ENCODE measurements at places on chromosomes 2 and 18.

- no peak for DNase-seq
Observed at GRCh38 chr18:12238826-12239225, 15.3 kb upstream of the CIDEA start.

- no peak for DNase-seq
Observed at GRCh38 chr2:121595012-121595891, 54.0 kb downstream of the CLASP1 start.

DNA sequence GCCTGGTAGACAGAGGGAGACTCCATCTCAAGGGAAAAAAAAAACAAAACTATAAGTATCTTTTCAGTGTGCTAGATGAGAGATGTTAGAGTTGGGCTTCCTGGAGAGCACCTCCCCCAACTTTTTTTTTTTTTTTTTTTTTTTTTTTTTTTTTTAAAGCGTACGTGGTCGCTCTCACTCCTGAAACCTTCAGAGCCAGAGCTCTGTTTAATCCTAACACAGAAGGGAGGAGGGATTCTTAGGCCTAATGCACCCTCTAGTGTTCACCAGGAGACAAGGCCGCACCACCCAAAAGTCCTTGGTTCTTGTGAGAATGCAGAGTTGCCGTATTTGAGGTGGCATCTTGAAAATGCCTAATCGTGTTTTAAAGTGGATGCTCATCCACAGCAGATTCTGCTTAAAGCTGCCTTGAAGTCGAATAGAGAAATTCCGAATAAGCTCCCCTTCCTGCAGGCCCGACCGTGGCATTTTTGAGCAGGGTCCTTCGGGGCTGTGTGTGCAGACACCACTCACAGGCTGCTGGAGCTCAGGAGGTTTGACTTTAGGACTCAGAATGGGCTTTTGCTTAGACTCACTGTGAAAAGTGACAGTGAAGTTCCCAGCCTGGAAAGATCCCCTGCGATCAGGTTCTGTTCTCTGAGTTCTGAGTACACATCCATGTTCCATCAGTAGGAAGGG is 252.6 kb downstream of the AGAP1 start:
- no peak for DNase-seq

- no peak for DNase-seq
Observed at GRCh38 chr18:3511980-3512379, 62.0 kb downstream of the TGIF1 start.

GRCh38 chr2:123717636-123718334 is 307.3 kb upstream of the CNTNAP5 start:
- DNase-seq = no peak

DNA sequence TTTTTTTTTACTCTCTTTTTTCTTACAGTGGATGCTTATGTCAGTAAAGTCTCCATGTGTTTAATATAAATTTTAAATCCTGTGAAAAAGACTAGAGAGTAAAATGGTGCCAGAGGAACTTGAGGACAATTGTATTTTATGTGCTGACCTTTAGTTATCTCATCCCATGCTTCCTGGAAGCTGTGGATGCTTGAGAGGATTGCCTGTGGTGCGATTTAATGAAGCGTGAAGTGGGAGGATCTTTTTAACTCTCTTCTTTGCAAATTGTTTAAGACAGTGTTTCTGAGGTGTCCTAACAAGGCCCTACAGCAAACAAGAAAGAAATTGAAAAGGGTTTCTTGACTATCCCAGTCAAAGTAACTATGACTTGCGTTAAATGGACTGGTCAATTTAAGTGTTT is 84.2 kb downstream of the DTNA start:
- no peak for DNase-seq

DNA sequence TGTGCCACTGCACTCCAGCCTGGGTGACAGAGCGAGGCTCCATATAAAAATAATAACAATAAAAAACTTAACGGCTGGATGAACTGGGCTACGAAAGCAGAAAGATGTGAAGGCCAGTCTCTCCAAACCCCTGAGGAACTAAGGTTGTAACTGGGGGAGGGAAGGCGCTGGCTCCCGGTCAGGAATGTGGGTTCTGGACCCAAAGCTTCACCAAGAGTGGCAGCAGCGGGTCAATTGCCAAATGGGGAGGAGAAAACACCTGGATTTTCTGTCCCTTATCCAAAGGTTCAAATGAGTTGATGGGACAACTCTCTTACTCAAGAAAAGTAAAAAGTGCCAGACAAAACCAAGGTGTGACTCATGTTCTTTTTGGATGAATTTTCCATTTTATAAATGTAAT is 60.1 kb upstream of the TFCP2L1 start:
- no peak for DNase-seq

DNA sequence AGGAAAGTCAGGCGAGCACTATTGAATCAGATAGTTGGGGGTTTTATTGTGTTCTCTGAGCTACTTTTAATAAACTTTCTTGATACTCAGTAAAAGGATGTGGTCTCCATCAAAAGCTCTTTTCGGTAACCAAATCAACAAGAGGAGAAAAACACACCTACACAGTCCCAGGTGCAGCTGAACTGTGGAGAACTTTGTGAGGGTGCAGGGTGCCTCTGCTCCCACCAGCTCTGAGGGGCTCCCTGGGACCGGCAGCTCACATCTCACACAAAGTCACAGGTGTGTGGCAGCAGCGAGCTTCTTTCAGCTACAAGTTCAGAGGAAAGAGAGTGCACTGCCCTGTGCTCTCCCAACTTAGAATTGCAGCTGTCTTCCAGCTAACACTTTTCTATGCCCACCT is 650.4 kb downstream of the RNF144A start:
- DNase-seq = peak; percentile 21
